ENCODE measurements at places on chromosomes 2 and 18. TPM values are rescaled to one million over a fixed set of nuclear protein-coding genes. Genes with fewer than 3 reads are reported as not detected.

Gene ERMN
- total RNA-seq, result 0.06 TPM

Gene IL18RAP
- not detected for total RNA-seq

Gene G6PC2
- total RNA-seq, result not detected

Gene RNF125
- 2.3 TPM for total RNA-seq

Gene IL1F10
- total RNA-seq, result not detected

Gene CIAO1
- total RNA-seq, result 135 TPM

Gene AMER3
- not detected for total RNA-seq

Gene LOXHD1
- total RNA-seq, result not detected

Measured in HT1080 (cell line).